ENCODE measurements at places on chromosomes 7 and 10.

DNA sequence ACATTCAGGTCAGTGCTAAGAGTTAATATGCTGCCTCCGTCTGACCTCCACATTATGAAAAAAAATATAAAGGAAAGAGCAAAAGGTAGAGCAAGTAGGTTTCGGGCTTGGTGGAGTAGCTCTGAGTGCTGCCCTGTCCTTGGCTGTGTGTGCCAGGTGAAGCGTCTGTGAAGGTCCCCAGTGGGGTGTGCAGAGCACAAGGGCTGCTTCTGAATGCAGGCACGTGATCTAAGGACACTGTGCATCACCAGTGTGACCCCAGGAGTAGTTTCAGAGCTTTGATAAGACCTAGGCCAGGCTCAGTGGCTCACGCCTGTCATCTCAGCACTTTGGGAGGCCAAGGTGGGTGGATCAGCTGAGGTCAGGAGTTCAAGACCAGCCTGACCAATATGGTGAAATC is 36.0 kb downstream of the KLF6 start:
- DNase-seq, result no peak

GRCh38 chr10:90929179-90929578 is 8.3 kb upstream of the ANKRD1 start:
- DNase-seq, result no peak

- DNase-seq, result no peak
These were observed 101.6 kb upstream of the EEPD1 start for GRCh38 chr7:36051501-36051900.

DNA sequence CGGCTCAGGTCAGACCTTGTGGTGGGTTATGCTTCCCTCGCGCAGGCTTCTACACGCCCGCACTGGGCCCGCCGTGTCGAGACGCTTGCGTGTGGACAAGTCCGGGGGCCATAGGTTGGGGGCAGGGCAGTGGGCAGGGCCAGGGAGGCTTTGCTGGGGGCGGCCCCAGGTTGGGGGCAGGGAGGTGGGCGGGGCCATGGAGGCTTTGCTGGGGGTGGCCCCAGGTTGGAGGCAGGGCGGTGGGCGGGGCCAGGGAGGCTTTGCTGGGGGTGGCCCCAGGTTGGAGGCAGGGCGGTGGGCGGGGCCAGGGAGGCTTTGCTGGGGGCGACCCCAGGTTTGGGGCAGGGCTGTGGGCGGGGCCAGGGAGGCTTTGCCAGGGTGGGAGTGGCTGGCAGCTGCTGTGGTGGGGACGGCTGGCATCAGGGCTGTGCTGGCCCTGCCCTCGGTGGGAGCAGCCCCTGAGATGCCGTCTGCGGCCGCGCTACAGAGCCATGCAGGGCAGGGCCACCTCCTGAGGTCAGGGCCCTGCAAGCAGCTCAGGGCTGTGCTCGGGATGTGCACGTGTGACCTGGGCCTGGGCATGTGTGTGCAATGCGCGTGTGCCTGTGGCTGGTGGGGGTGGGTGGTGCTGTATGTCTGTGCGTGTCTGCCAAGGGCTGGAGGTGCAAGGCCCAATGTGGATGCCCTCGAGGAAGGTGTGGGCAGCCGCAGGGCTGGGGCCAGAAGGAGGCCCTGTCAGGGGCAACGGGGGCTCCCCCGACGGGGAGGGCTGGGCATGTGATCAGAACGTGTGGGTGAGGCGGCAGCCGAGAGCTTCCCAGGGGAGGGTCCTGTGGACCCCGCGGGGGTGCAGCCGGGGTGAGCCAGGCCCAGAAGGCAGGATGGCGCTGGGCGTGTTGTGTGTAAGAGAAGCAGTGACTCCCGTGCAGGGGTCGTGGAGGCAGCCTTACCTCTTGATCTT is 72.5 kb upstream of the NKX6-2 start:
- DNase-seq, result no peak

- no peak for DNase-seq
These were observed 471.6 kb upstream of the AKR1E2 start for GRCh38 chr10:4354382-4354812.

GRCh38 chr10:35884657-35885071 is 242.6 kb upstream of the FZD8 start:
- DNase-seq, result no peak

DNA sequence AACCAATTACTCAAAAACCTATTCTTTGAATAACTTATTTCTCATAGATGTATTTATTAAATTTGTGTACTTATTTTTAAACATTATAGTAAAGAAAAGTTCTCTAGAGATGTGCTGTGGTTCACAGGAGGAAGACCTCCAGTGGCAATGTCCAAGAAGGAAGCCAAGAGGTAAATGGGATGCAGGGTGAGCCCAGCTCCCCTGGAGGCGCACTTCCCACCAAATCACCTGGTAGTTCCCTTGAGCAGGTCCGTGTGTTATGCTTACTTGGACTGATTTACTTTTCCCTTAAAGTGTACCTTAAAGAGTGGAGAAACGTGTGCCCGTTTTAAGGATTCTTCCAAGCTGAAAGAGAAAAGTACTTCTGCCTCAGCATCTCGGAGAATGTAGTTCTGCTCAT is 55.3 kb downstream of the PAXIP1 start:
- no peak for DNase-seq

DNA sequence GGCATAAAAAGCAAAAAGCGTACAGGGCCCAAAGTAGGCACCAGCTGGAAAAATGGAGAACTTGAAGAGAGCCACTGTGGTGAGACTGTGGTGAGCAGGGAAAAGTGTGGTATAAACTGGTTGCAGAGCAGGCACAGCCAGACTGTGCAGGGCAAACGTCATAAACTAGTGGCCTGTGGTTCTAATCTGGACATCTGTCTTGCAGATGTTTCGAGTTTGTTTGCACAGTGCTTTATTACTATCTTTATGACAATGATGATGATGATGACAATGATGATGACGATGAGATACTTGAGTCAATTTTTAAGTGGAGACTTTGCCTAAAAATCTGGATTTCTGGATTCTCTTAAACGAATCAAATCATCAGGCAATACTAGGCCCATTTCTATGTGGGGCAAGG is 45.7 kb downstream of the SEMA3C start:
- no peak for DNase-seq

DNA sequence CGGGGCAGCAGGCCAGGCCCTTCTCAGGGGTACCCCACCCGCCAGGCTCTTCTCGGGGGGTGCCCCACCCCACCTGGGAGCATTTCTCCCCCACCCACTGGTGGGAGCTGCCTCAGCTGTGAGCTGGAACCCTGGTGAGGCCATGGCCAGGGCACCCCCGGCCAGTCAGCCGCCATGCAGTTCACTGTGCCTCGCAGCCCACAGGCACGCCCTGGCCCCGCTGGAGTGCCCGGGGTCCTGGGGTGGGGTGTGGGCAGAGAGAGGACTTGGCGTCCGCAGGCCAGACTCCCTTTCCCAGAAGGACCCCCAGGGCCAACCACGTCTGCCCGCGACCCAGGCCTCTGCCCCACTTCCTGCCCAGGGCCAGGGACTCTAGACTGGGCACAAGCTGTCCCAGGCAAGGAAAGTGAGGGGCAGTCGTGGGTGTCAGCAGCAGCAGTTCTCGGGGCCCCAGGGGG is 13.1 kb downstream of the DPYSL4 start:
- DNase-seq, result no peak

DNA sequence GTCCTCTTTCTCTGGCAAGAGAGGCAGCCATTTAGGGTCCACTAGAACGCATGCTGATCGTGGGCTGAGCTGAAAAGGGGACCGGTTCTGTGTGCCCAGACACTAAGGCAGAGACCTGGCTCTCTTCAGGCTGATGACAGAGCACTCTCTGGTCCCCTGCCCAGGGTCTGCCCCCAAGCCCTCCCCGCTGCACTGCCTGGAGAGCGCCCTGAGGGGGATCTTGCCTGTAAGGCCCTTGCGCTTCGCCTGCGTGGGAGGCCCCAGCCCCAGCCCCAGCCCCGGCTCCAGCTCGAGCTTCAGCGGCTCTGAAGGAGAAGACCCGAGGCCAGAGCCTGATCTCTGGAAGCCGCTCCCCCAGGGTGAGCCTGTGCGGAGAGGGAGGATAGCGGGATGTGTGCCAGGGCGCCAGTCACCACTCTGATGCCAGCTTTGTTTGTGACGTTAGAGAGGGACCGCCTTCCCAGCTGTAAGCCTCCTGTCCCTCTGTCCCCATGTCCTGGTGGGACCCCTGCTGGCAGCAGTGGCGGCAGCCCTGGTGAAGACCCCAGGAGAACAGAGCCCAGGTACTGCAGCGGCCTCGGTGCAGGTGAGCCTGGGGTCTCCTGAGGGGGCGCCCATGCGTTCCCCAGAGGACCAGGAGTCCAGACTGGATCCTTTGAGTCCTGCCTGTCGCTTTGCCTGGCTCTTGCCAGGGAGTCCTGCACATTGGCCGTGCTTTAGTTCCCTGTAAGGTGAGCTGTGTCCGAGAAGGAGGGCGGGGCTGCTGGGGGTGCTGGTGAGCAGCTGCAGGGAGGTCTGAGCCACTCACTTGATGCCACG is 43.2 kb downstream of the ZNF467 start:
- DNase-seq, result no peak

DNA sequence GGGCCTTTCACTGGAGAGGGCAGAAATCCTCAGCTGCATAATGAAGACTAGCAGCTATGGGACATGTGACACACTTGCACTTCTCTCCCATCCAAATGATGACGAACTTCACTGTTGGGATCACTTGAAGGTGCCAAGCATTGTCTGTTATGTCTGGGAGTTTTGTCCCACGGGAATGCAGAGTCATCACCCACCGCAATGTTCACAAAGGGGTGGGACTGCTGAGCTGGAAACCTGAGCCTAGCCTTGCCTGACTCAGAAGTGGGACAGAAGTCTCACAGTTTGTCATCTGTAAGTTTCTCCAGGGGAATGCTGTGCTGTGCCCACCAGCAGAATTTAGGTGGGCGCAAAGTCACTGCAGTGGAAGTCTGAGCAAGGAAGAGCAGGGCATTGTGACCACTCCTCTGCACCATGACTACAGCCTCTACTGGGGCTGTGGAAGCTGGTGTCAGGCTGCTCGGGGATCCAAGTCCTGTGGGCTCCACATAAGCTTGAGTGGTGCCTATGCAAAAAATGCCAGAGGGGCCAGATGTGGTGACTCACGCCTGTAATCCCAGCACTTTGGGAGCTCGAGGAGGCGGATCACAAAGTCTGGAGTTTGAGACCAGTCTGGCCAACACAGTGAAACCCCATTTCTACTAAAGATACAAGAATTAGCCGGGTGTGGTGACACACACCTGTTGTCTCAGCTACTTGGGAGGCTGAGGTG is 472.0 kb upstream of the CNTNAP2 start:
- no peak for DNase-seq

- no peak for DNase-seq
These were observed 70.5 kb upstream of the GPR26 start for GRCh38 chr10:123595661-123596060.

GRCh38 chr10:11553773-11554381 is 57.6 kb downstream of the USP6NL start:
- DNase-seq, result no peak

- DNase-seq, result peak; percentile 82
These were observed 35.6 kb downstream of the CPN1 start for GRCh38 chr10:100046021-100046486.

DNA sequence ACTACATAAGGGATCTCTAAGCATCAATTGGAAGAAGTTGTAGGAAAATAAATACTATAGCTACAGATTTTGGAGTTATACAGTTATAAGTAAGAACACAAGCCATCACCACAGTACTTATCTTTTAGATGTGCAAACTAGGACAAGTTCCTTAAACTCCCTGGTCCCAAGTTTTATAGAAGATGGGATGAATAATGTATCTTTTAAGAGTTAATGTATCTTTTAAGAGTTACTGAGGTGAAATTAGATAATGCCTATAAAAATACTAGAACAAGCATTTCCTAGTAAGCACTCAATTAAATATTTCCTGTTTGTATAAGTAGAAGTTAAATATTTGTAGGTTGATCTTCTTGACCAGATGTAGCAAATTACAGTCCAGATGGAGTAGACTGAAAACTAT is 56.8 kb downstream of the SEMA3A start:
- no peak for DNase-seq
